ENCODE measurements at places on chromosomes 2 and 18.

DNA sequence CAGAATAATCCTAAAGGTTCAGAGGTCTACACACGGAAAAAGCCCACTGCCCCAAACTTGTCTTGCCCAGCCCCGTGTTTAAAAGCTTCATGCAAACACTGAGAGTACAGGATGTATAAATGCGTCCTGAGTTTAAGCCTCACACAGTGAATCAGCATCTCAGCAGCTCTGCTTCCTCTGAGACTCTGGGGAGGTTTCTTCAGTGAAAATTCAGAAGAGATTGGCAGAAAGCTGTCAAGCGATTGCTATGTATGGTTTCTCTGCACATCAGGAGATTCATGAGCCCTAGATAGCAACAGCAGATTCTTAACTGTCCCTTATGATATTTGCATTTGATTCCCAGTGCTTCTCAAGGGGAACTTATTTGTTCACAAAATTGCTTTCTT is 27.1 kb downstream of the CRACDL start:
- no peak for DNase-seq

DNA sequence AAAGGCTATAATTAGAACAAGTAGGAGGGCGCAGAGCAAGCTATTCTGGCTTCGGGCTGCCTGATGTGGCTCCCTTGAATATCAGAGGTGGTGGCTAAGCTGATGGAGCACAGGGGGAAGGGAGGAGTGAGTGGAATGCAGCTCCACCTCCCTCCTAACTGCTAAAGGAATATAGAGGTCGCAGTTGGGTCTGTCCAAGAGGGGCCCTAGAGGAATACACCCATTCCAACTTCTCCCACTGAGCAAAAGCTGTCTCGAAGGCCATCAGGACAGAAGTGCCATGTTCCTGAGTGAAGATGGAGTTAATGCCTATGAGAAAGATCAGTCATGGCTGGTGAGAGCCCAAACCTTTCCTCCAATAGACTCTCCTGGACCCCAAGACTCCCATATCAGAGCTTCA is 32.8 kb upstream of the MARCO start:
- no peak for DNase-seq

GRCh38 chr2:99470957-99471356 is 18.9 kb downstream of the REV1 start:
- DNase-seq = no peak

DNA sequence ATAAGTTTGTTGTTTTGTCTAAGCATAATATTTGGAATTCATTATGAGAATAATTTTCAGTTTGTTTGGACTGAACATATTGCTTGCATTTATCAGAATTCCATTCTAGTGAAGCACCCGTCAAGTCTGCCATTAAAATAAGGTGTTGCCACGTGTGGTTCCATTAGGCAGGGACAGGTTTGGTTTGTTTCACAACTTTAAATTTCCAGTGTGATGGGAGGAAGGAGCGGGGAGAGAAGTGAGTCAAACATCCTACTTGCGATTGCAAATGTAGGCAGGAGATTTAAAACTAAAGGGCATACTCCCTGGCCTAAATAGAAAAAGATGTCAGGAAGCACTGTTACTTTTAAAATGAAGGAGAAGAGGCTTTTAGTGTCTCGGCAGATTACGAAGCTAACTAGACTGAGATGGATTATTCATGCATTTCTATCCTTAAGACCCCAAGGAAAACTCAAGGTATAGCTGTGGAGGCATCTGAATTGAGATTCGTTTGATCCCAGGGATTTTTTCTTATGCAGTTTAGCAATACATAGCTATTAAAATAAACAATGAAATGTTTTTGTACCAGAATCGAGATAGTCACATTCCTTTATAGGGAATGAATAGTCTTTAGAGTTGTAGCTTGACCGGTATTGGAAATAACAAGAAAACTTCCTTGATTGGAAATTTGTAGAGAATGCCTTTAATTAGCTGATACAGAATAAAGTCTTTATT is 19.8 kb downstream of the GRHL1 start:
- no peak for DNase-seq

GRCh38 chr2:200777275-200777674 is 34.4 kb upstream of the BZW1 start:
- no peak for DNase-seq

- DNase-seq = no peak
These were observed 99.5 kb downstream of the SLC4A3 start for GRCh38 chr2:219726916-219727315.
